Suppressor macrophage treated with lipopolysaccharide for 4 hours (primary cell): ENCODE measurements at places on chromosomes 16 and 17.

GRCh38 chr17:12973496-12974004 is 44.3 kb downstream of the ELAC2 start:
- no peak for DNase-seq

GRCh38 chr17:82457073-82457928 is 1.2 kb upstream of the NARF start:
- DNase-seq, result peak; percentile 67

DNA sequence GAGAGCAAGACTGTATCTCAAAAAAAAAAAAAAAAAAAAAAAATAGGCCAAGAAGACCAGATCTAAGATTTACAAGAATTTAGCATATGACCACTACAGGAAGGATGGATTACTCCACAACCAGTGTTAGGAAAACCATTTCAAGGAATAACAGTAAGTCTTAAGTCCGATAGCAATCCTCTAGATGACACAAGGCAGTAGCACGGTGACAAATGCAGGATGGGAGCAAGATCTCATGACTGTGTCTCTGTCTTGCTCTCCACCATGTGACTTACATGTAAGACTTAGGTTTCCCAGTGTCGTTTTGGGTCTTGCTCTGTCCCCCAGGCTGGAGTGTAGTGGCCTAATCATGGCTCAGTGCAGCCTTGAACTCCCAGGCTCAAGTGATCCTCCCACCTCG is 27.8 kb downstream of the C16orf96 start:
- peak; percentile 45 for DNase-seq

DNA sequence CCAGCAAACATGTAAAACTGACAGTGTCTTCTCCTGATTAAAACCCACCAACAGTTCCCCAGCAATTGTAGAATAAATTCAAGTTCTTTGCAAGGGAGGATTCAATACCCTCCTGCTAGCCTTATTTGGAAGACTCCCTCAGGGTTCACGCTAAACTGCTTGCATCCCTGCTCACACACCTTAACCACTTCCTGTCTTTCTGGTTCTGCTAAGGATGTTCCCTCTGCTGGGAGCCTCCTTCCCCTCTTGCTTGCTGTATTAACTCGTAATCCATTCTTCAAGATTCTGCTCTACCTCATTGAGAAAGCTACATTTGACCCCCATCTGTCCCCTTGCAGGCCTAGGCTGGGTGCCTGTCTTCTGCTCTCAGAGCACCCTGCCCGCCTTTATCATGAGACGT is 2.3 kb upstream of the SHISA6 start:
- DNase-seq, result no peak

DNA sequence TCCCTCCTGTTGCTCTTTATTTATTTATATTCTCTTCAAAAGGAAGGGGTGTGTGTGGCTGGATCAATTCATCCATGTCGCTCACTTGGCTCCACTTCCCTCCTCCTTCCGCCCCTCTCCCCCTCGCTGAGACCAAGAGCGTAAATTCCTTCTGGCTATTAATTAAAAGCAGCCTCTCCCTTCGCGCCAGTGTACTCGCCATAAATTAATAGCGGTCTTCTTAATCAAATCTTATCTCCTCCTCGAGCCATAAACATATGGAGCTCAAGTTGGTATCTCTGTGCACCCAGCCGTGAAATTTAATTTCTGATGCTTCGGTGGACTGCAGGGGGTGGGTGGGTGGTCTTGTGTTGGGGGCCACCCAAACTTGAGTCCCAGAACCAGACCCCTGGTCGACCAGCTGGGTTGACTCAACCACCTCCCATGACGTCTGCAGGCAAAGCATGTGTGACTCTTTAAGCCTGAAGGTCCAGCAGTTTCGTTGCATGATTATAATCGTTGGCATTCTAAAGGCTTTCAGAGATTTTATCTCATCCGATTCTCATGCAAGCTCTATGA is 57.9 kb downstream of the SDK2 start:
- DNase-seq, result no peak

DNA sequence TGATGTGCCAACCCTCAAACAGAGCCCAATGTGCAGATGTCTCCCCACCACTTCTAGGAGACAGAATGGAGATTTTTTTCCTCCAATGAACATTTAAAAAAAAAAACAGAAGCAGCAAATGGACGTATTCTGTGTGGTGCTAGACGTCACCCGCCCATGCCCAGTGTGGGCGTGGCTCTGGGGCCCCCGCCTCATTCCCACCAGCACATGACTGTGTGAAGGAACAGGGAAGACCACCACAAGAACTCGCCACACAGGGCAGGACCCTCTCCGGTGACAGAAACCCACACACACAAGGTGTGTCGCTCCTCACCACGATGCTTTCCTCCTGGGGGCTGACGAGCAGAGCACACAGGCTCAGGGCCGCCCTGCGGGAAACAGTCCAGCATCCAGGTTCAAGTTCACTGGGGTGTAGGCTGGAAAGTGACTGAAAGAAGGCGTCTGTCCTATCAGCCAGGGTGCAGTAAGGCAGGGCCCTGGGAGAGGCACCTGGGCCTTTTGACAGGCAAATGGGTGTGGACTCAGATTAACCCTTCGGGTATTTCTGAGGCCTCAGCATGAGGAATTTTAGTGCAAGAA is 53.5 kb downstream of the KLHDC4 start:
- no peak for DNase-seq

DNA sequence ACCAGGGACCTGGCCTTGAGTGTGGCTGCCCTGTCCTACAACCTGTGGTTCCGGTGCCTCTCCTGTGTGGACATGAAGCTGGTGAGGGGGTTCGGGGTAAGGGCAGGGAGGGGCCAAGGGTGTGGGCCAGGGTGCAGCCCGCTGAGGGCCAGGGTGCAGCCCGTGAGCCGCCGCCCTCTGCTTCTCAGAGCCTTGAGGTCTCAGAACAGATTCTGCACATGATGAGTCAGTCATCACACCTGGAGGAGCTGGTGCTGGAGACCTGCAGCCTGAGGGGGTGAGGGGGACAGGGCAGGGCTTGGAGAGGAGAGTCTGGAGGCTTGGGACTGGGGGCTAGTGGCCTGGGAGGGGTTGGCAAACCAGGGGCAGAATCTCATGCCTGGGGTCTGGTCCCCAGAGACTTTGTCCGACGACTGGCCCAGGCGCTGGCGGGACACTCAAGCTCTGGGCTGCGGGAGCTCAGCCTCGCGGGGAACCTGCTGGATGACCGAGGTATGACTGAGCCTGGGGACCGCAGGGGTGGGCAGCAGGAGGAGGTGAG is 2.2 kb downstream of the CARMIL2 start:
- no peak for DNase-seq
